ENCODE measurements at places on chromosomes 11 and 22.

GRCh38 chr11:134862587-134863195 lies 450.6 kb upstream of the B3GAT1 start:
- DNase-seq: no peak

DNA sequence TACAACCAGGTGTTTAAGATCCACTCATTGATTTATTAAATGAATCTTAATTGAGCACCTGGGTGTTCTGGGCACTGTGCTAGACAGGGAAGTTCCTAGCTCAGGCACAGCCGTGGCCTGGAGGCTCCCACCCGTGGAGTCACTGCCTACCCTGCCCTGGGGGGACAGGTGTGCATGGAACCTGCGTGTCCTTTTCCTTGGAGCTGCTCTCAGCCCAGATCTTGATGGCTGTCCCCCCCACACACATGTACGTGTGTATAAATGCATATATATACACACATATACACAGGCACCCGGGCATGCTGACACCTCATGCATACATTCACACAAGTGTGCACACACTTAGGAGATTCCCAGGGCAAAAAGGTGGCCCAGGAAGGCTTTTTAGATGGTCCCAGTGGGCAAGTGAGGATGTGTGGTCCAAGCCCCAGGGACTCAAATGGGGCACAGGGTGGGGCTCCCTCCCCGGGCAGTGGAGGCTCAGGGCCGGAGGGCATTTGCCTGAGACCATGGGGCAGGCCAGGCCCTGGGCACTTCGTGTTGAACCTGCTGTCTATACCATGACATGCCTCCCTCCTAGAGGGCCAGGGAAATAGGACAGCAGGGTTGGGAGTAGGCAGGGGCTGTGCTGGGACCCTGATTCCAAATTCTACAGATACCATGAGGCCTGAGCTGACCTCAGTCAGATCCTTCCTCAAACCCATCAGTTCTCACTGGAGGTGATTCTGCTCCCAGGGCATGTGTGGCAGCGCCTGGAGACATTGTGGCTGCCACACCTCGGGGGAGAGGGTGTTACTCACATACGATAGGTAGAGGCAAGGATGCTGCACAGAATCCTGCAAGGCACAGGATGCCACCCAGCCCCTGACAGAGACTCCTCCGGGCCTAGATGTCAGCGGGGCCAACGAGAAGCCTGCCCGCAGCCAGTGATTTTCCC lies 77.8 kb downstream of the BCR start:
- DNase-seq: no peak

GRCh38 chr11:34475656-34476055 lies 36.9 kb downstream of the CAT start:
- no peak for DNase-seq

GRCh38 chr22:19909350-19910179 lies 32.0 kb upstream of the COMT start:
- peak; percentile 69 for DNase-seq

GRCh38 chr11:95503047-95503446 lies 272.0 kb upstream of the SESN3 start:
- no peak for DNase-seq

DNA sequence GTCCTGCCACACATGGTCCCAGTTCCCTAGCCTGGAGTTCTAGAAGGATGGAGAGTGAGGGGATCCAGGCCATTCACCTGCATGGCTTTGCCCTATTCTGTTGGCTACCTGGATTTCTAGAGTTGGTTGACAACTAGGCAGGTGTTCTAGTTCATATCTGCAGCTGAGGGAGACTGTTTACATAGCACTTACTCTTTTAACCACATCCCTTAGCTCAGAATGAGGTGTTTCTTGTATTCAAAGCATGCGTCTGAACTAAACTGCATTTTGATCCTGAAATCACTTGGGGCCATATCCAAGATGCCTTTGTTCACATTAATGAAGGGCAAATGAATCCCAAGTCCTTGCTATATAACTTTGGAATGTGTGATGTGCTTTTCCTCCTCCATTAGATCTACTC lies 60.9 kb downstream of the SYT13 start:
- no peak for DNase-seq

DNA sequence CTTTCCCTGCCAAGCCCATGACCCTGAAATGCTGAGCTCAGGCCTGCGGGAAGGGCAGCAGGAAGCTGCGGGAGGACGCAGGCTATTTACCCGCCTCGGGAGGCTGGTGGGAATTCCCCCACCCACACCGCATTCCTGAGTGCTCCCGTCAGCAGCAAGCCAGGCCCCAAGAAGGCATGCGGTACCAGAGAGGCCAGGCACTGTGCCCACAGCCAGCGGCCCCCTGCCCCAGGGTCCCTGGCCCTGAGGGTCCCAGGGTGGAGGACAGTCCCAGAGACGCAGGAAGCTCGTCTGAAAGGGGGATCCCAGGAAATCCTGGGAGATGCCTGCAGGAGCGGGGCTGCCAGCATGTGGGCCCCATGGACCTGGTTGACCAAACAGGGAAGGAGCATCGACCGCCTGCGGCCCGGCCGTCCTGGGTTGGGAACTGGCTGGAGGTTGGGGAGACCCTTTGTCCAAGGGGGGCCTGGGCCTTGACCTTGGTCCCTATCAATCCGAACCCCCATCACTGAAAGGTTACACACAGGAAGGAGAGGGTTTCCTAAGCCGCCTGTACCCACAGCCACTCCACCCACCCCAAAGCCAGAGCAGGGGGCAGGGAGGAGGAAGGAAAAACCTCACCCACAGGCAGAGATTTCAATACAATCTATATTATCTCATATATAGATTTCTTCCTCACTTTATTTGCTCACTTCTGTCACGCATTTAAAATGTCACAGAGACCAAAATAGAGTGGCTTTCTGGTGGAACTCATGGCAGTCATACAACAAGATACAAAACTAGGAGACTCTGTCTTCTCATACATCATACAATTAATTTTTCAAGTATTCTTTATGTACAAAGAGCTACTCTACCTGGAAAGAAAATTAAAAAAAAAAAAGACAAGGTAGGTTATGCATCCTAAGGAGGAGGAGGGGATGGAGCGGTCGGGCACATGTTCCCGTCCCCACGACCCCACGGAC lies 17.1 kb downstream of the MAFF start:
- peak; percentile 63 for DNase-seq

GRCh38 chr11:124896821-124897391 lies 759 bp downstream of the ROBO4 start:
- DNase-seq: no peak

- no peak for DNase-seq
Observed at GRCh38 chr11:64305691-64306562, 603 bp downstream of the ESRRA start.

- no peak for DNase-seq
Observed at GRCh38 chr11:69205743-69206612, 50.2 kb downstream of the SMIM38 start.

DNA sequence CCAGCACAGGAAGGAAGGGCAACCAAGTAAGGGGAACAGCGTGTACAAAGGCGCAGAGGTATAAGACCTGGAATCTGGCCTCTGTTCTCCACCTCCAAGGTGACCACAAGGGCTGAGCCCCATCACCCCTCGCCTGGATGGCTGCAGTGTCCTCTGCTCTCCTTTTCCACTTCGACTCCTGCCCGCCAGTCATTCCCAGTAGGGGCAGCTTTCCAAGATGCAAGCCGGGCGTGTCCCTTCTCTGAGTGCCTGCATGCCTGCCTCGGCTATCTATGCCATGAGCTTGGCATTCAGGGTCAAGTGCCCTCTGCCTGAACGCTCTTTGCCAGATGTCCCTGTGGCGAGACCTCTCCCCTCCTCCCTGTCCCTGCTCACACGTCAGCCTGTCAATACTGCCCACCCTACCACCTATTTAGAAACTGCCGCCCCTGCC lies 17.0 kb downstream of the FADS3 start:
- no peak for DNase-seq

- no peak for DNase-seq
Observed at GRCh38 chr11:102560555-102561011, 30.0 kb upstream of the MMP7 start.

- no peak for DNase-seq
Observed at GRCh38 chr11:84794663-84795443, 832.3 kb downstream of the DLG2 start.

All from renal cortex interstitium (tissue), 15 donors.